Epithelial cell of esophagus (primary cell): ENCODE measurements at places on chromosomes 12 and 14.

DNA sequence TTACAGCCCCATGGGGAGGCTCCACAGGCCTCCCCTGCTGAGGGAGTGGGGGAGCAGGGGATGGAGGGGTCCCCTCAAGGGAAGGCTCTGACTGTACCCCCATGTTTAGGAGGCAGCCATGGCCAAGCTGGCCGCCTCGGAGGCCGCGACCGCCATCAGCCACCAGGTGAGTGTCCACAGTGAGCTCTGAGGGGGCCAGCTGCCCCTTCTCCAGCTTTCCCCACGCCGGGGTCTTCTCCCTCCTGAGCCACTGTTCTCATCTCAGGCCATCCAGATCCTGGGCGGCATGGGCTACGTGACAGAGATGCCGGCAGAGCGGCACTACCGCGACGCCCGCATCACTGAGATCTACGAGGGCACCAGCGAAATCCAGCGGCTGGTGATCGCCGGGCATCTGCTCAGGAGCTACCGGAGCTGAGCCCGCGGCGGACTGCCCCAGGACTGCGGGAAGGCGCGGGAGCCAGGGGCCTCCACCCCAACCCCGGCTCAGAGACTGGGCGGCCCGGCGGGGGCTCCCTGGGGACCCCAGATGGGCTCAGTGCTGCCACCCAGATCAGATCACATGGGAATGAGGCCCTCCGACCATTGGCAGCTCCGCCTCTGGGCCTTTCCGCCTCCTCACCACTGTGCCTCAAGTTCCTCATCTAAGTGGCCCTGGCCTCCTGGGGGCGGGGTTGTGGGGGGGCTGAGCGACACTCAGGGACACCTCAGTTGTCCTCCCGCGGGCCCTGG, 13.6 kb downstream of the ACADS start:
- no peak for DNase-seq

DNA sequence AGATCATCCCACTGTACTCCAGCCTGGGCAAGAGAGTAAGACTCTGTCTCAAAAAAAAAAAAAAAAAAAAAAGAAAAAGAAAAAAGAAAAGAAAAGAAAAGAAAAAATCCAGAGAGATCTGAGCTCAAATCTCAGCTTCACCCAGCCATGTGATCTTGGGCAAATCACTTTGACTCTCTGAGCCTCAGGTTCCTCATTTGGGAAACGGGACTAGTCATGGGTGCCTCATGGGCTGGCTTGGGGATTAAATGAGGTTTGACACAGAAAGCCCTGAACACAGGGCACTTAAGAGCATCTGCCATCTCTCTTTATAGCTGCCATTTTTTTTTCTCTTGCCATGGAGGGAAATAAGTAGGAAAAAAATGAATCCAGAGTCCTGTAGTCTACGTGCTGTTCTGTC, 86.2 kb upstream of the MYL2 start:
- DNase-seq, result no peak

GRCh38 chr14:34711169-34711568, 3.2 kb downstream of the CFL2 start:
- DNase-seq, result peak; percentile 71

DNA sequence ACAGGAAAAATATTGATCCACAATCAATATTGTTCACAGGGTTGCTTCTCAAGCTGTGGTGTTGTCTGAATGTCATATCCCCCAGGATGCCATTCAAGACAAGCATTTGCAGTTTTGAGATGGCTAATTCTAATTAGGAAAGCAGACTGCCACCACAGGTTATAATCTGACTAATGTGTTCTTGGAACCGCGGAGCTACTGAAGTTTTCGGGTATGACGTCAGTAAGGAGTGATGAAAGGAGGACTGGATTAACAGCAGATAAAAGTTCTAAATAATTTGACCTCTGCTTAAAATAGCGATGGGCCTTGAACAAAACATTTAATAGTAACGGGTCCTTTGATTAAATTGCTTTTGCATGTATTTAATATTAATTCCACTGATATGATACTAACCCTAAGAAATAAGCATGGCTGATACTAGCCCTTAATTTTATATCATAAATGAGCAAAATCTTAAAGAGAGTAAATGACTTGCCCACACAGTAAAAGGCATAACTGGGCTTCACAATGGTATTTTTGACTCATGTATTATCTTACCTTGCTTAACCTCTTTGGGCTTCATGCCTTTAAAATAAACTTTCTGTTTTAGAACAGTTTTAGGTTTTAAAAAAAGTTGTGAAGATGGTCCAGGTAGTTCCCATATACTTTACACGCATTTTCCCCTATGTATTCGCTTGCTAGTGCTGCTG, 50.3 kb downstream of the TSHR start:
- no peak for DNase-seq

DNA sequence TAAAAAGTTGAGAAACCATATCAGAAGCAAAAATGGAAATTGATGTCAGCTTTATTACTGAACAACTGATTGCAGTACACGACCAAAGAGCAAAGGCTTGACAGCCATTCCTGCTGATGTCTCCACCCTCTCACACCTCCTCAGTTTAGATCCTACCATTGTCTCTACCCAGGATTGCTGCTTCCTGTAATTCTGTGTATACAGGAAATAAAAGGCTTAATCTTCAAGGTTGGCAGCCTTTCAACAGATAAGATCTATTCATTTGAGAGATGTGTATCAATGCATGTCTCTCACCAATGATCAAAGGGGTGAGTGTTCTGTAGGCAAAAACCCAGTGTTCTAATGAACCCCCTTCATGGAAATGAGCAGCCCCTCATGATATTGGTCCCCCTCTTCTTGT, 27.0 kb downstream of the SLCO1C1 start:
- DNase-seq, result no peak

DNA sequence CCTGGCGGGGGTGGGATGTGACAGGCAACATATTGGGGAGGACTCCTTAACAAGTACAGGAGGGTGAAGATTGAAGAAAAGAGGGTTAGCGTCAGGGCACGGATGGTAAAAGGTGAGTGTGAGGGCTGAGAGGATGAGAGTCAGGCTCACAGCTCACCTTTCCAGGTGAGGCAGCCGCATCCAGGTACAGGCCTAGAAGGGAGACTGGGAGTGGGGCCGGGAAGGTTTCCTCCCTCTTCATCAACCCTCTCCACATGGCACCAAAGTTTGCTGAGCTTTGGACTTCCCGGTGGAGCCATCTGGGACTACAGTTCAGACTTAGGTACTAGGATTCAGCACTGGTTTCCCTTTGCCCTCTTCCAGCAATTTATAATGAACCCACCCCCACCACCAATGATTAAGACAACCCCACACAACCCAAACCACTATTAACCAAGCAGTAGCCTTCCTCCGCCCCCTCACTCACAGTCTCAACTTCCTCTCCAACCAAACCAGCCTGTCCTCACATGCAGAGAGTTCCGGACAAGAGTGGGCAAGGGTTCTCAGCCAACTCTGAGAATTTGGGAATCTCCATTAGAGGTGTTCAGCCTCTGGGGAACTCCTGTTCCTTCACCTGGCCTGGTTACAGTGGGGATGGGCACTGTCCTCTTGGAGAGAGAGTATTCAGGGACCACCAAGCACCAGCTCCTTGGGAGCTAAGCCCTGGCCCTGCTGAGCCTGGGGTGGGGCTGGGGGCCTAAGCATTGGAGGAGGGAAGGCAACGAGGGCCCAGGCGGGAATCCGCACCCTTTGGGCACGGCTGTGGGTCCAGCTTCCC, 2.4 kb upstream of the HOXC4 start:
- DNase-seq, result peak; percentile 41

DNA sequence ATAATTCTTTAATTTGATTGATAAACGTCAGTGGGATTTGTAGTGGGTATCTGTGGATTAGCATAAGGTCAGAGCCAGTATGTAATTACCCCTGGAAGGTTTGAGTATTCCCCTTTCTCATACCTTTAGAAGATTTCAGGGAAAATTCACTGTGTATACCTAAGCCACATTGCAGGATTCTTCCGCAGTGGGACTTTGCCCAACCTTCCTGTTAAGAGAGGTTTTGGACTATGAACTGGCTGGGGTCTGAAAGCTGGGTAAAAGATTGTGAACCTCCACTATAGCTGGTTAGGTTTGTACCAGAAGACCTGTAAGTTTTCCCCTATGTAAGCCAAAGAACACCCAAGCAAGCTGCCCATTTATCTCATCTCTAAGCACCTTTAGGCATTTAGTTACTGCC, 150.2 kb downstream of the TTC6 start:
- DNase-seq, result no peak

DNA sequence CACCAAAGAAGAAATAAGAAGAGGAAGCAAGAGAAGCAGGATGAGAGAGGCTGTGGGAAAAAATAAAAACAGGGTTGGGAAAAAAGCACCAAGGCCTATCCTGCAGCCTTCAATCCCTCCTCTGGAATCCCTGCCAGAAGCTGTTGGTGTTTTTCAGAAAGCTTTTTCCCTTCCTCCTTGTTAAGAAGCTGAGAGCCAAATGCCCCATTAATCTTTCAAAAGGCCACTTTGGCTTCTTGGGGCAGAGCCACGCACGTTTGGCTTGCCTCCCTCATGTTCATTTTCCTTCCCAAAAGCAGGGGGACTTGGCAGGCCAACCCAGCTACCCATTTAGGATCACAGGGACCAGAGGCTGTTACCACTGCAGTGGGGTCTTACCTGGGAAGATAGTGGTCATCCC, 365.3 kb downstream of the NUAK1 start:
- DNase-seq, result no peak

GRCh38 chr12:81874586-81874985, 115.4 kb upstream of the PPFIA2 start:
- no peak for DNase-seq

- no peak for DNase-seq
Measured at GRCh38 chr12:14846042-14846587, 2.8 kb upstream of the ART4 start.

GRCh38 chr12:6980740-6981139, 10.0 kb downstream of the EMG1 start:
- peak; percentile 54 for DNase-seq

- DNase-seq, result no peak
Measured at GRCh38 chr12:96501908-96502307, 12.5 kb downstream of the CFAP54 start.

DNA sequence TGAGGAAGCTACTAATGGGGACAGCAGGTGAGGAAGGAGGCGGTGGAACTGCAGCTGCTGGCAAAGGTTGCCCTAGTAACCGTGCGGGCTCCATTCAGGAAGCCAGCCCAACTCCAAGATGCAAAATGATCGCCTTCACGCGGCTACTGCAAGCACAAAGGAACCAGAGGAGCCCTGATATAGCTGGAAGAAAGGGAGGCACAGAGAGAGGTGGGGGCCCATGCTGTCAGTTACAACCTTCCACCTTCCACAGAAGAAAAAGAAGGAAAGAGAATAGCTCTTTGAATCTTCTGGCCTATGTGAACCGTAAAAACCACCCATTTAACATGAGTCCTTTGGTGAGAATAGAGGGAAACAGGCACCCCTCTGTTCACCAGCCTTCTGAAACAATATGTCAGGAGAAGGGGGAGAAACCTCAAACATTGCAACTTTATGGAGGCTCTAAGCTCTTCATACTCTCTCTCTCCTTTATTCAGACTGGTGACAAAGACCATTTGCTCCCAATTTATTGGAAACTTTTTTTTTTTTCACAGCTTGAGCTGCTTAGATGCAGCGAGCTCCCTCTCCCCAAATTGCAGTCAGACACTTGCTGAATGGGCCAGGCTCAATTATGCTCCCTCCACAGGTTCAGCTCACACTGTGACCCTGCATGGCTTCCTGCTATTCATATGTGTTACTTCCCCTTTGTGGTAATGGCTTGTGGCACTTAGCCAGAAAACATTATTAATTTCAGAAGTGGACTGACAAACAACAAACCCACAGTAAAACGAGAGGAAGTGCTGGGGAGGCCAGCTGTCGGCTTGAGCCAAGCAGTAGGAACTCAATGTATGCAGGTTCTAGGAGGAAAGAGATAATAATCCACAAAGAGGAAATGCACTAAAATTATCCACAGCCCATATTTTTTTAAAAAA, 6.2 kb downstream of the DUSP6 start:
- DNase-seq, result peak; percentile 68

GRCh38 chr12:66066929-66067523, 63.5 kb downstream of the LLPH start:
- DNase-seq, result no peak

DNA sequence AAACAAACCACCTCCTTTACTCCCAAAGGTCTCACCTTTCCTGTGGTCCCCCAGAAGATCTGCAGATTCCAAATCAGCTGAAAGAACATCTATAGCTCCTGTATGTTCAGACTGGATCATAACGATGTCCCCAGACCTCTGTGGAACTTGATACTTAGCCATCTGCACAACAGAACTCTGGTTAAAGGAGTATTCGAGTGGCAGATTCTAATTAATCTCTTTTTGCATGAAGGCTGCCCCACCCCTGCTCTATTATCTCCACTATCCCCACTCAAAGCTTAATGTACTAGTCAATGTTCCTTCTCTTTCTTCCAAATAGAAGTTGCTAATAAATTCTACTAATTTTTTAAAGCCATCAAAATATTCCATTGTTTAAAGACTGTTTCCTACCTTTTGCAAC, 22.8 kb downstream of the GSTZ1 start:
- DNase-seq, result no peak

- no peak for DNase-seq
Measured at GRCh38 chr14:54975856-54976255, 51.0 kb downstream of the WDHD1 start.

GRCh38 chr14:87349921-87350320, 643.1 kb downstream of the GALC start:
- DNase-seq, result no peak

DNA sequence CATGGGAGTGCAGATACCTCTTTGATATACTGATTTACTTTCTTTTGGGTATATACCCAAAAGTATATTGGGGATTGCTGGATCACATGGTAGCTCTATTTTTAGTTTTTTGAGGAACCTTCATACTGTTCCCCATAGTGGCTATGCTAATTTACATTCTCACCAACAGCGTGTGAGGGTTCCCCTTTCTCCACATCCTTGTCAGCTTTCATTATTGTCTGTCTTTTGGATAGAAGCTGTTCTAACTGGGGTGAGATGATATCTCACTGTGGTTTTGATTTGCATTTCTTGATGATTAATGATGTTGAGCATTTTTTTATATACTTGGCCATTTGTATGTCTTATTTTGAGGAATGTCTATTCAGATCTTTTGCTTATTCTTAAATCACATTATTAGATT, 44.1 kb upstream of the JDP2 start:
- no peak for DNase-seq

GRCh38 chr14:30958555-30959407, 66.7 kb upstream of the AP4S1 start:
- no peak for DNase-seq

GRCh38 chr12:89305373-89305772, 46.9 kb downstream of the DUSP6 start:
- DNase-seq, result no peak

DNA sequence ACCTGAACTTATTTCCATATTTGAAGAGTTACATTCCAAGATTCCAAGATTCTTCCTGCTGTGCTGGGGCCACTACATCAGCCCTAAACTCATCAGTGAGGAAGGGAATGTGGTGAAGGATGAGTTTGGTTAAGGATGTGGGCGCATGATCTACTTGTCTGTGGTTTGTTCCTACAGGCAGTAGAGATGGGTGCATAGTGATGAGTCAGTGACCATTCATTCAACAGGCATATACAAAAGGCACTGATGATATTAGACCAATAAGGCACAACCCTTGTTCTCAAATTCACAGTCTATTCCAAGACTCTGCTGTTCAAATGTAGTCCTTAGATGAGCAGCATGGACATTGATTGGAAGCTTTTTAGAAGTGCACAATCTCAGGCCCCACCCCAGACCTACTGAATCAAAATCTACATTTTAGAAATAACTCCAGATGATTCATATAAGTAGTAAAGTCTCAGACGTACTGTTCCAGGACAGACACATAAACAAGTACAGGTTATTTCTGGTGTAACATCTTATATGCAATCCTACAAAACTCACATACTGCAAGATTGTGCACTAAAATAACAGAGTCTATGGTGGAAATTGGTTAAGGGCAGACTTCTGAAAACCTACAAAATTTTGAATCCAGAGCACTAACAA, 47.7 kb upstream of the MAP3K9 start:
- DNase-seq, result peak; percentile 90
